ENCODE measurements at places on chromosomes 12 and 14. TPM values are rescaled to one million over a fixed set of nuclear protein-coding genes. Genes with fewer than 3 reads are reported as not detected.

IAPP gene
- total RNA-seq = not detected

FAM186B gene
- total RNA-seq = 0.54 TPM

SRRM4 gene
- not detected for total RNA-seq

OTX2 gene
- total RNA-seq = not detected

Data from cardiac atrium fibroblast (primary cell).